ENCODE measurements at places on chromosomes 11 and 22. TPM values are rescaled to one million over a fixed set of nuclear protein-coding genes. Genes with fewer than 3 reads are reported as not detected.

TMPRSS5 gene
- 2.2 TPM for polyA plus RNA-seq

FGF19 gene
- polyA plus RNA-seq: 0.34 TPM

ANKK1 gene
- 0.88 TPM for polyA plus RNA-seq

LGALS12 gene
- polyA plus RNA-seq: 0.34 TPM

NLRX1 gene
- 12.4 TPM for polyA plus RNA-seq

OR8D4 gene
- not detected for polyA plus RNA-seq

CCDC89 gene
- polyA plus RNA-seq: 3.0 TPM

Measured in renal pelvis (tissue), 12 donors.